ENCODE measurements at places on chromosomes 1 and 21.
A peak's percentile ranks its signal among the peaks of the same experiment; 100 is the strongest.

GRCh38 chr1:1119272-1119890 lies 3.5 kb upstream of the C1orf159 start:
- ATAC-seq, result no peak

DNA sequence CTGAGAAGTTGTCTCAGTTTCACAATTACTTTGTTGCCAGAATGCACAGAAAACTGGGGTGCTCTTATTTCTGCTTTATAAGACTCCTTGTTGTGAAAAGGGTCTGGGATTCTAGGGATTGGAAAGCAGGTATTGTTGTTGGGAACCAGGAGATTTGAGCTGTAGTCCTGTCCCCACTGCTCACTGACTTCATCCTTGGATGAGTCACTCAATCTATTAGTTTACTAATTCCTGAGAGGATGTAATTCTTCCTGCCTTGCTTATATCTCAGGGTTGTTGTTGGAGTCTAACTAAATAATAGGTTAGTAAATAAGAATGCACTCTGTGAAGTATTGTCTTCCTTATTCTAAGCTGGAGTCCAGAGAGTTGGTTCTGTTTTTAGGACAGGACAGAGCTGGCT lies 172.5 kb upstream of the GALNT2 start:
- peak; percentile 68 for ATAC-seq

- peak; percentile 20 for ATAC-seq
Measured at GRCh38 chr1:65065524-65066418, 82.2 kb upstream of the AK4 start.

GRCh38 chr1:3074297-3074741 lies 5.3 kb downstream of the PRDM16 start:
- ATAC-seq, result no peak

DNA sequence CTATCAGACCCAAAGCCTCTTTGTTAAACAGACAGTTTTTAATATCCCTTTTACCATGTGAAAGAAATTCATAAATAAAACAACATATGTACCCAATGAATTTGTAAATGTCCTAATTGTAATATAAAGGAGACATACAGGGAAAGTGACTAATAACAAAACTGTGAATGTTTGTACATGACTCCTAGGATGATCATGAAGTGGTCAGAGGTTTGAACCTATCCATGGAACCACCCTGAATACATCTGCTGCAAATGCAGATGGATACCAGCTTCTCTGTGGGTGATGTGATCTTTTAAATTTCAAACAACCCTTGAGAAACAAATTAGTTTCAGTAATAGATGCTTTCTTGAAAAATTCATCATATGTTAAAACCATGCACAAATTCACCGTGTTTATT lies 16.7 kb upstream of the ACBD3 start:
- ATAC-seq, result peak; percentile 86

GRCh38 chr1:100868364-100868995 lies 26.2 kb downstream of the EXTL2 start:
- ATAC-seq, result peak; percentile 59

DNA sequence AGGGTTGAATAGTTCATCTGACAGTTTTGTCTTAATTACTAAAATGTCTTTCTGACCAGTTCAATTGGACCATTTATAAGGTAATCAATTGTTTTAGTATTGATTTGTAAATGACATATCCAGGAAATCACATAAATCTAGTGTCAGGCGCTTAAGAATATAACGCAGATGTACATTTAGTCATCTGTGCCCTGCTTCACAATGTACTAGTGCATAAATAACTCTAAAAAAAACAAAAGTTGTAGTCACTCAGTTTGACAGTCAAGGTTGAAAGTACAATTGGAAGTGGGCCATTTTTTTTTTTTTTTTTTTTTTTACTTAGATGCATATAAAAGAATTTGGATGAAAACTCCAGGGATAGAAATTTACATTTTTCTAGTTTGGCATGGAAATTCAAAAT lies 490.4 kb downstream of the PTPRC start:
- ATAC-seq, result no peak

DNA sequence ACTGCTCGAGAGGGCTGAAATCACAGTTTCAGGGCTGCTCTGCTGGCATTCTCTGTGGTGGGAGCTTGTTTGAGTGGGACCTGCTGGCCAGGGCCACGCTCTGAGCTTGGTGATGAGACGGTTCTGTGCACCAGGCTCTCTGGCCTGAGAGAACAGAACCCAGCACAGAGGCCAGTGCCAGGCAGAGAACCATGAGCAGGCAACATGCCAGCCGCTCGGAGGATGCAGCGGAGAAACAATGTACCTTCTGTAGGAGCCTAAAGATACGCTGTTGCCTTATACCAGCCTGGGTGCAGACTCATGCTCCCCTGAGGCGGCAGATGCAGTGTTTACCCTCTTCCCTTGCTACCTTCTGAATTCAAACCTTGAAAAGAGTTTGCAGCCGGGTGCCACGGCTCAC lies 10.0 kb downstream of the C2CD2 start:
- no peak for ATAC-seq

- ATAC-seq, result peak; percentile 25
Measured at GRCh38 chr1:212452323-212453155, 19.8 kb downstream of the NENF start.

DNA sequence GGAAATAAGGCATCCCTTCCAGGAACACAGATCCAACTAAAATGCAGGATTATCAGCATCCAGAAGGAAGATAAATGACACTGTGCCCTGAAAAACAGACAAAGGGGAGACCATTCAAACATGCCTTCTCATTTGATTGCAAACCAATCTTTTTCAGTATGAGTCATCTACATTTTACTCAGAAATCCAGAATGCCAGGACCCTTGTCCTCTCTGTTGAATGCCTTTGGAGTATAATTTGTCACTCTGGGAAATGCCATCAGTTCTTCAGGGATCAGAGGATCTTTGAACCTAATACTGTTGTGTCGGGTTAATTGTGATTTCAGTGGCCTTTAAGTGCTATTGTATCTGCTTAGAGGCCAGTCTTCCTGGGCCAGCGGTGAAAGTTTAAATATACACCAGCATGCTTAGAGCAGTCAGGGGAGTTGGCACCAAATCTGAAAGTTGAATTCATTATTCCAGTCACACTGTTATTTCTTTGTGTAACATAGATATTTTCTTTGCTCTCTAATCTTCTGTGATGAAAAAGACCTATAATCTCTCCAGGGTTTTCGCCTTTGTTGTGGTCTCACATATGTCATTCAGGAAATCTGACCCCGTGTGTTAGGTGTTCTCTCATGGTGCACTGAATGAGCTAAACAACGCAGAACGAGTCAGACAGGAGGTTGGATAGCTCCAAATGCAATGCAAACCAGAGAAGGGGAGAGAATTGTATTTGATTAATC lies 364.8 kb upstream of the SGIP1 start:
- peak; percentile 93 for ATAC-seq

DNA sequence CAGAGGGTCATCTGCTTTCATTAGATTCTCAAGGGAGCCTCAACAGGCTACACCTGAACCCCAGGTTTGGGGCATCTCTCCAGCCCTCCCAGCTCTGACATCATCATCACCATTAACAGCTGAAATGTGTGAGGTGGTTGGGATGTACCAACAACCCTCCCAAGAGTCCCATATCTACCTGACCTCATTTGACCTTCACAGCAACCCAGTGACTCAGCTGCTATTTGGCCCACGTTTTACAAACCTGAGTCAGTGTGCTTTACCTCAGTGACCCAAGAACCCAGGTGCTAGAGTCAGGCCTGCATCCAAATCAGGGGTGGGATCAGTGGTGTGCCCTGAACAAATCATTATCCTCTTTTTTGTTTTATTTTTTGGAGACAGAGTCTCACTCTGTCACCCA lies 53.3 kb upstream of the TINAGL1 start:
- ATAC-seq, result no peak

GRCh38 chr1:72568113-72568512 lies 285.8 kb upstream of the NEGR1 start:
- ATAC-seq, result no peak

DNA sequence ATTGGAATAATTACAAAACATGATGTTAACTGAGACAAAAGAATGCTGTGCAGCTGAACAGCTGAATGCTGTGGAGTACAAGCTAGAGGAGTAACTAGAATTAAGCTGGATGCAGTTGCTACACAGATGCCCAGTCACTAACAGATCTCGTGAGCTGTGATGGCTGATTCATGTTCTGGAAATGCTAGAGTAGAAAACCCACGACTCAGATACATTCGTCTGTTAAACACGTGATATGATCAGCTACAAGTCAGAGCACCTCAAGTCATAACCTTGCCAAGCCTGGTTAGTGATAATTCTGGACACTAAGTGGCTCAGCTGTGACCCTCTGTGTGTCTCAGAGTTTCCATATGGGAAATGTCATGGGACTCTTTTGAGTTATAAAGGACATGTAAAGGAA lies 89.7 kb upstream of the ESRRG start:
- no peak for ATAC-seq

GRCh38 chr1:209391792-209392191 lies 191.7 kb upstream of the CAMK1G start:
- no peak for ATAC-seq

DNA sequence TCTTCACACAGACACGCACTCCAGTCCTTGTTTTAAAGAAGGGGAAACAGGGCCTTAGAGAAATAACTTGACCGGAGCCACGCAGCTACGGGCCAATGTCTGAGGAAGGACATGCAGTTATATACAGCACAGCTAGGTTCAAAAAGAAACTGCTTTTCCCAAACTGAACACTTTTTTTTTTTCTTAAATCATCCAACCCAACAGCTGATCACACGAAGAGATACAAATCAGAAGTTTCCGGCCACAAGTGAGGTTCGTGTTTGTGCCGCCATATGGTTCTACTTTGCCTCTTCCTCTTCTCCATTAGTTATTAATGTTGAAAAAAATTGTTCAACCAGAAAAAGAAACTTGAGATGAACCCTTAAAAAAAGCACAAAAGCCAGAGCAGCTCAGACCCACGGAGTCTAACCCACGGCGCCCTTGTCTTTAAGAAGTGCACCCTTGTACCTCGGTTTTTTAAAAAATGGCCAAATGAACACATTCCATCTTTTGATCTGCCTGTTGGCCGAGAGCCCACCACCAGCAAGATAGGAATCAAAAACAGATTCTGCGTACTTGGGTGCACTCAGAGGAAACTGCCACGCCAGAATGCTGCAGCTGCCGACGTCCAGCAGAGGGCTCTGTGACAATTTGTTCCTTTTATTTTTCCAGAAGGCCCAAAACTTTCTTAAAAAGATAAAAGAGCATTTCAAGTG lies 78.9 kb downstream of the SLC66A1 start:
- ATAC-seq, result peak; percentile 30

GRCh38 chr1:25858494-25858893 lies 763 bp downstream of the AUNIP start:
- ATAC-seq, result no peak

GRCh38 chr1:157932069-157932468 lies 61.4 kb upstream of the KIRREL1 start:
- no peak for ATAC-seq

- ATAC-seq, result peak; percentile 17
Measured at GRCh38 chr1:167105271-167106118, 11.6 kb downstream of the STYXL2 start.

GRCh38 chr1:113732802-113733201 lies 26.5 kb downstream of the PHTF1 start:
- ATAC-seq, result no peak

DNA sequence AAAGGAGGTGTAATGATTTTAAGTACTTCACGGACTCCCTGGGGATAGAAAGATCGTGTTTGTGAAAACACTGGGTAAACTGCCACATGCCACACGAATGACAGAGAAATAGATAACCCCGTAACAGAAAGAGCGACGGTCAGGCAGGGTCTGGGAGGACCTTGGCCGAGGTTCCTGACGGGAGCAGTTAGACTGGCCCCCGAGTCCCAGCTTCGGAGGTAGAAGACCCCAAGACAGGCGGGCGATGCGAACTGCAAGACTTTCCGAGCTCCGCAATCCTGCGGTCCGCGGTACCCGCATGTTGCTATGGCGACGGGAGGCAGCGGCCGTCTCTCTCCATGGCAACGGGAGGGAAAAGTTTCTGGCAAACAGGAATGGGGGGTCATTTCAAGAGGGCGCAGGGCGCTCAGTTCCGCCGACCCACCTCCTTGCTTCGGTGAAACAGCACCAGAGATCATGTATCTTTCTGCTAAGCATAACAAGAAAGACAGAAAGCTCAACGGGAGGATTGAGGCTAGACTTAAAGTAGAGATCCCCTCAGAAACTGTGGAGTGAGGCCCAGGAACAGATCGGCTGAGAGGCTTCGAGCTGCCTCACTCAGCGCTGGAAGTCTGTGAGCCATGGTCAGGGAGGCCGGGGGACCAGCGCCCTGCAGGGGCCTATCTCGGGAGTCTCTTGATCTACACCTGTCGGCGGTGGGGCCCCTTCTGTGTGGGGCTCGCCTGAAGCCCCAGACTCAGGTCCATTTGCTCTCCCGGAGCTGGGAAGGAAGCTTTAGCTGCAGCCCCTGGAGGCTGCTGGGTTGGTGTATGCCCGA lies 685 bp upstream of the SYT6 start:
- ATAC-seq, result no peak

GRCh38 chr1:237227476-237227875 lies 185.5 kb downstream of the RYR2 start:
- no peak for ATAC-seq

GRCh38 chr21:46399129-46399528 lies 59.6 kb upstream of the DIP2A start:
- no peak for ATAC-seq

- no peak for ATAC-seq
Measured at GRCh38 chr1:10675813-10676212, 120.6 kb downstream of the CASZ1 start.

GRCh38 chr1:58996341-58997059 lies 212.7 kb upstream of the JUN start:
- no peak for ATAC-seq

GRCh38 chr1:43354936-43355335 lies 3.8 kb upstream of the CDC20 start:
- ATAC-seq, result peak; percentile 13

- ATAC-seq, result no peak
Measured at GRCh38 chr1:216057063-216057462, 366.2 kb downstream of the USH2A start.

GRCh38 chr21:41585199-41585994 lies 77.4 kb upstream of the TMPRSS2 start:
- ATAC-seq, result no peak

DNA sequence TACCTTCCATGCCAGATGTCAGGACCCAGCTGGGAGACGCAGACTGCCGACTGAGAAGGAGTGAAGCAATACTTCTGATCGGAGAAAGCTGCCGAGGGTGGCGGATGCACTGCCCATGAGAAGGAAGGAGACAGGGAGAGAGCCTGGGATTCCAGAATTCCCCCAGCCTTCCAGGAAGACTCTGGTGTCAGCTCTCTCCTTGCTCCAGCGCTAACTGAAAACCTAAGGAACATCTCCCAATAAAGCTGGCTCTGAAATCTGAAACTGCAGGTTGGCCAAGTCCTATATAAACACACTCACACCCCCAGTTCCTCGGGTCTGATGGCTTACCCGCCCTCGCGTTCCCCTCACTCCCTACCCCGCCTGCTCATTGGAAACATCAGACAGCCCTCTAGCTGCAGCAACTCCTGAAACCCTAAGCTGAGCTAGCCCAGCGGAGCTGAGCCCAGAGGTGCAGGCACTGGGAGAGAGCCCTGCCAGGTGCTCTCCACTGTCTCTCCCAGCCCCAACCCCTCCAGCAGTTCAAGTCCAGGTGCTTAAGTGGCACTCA lies 52.3 kb downstream of the PLEKHA6 start:
- ATAC-seq, result peak; percentile 83

- ATAC-seq, result no peak
Measured at GRCh38 chr1:158150523-158150922, 30.2 kb upstream of the CD1D start.

Data from motor neuron (in vitro differentiated cells).